Posterior cingulate gyrus (tissue), 11 donors: ENCODE measurements at places on chromosomes 5 and 9.

GRCh38 chr9:134897584-134898170 is 17.1 kb downstream of the FCN2 start:
- DNase-seq, result no peak

- no peak for DNase-seq
These were observed 185.8 kb downstream of the CDK5RAP2 start for GRCh38 chr9:120394058-120394669.

- peak; percentile 57 for DNase-seq
These were observed 31.1 kb upstream of the FGF1 start for GRCh38 chr5:142716963-142717362.

- DNase-seq, result peak; percentile 51
These were observed 18.8 kb upstream of the CPEB4 start for GRCh38 chr5:173869316-173869715.

DNA sequence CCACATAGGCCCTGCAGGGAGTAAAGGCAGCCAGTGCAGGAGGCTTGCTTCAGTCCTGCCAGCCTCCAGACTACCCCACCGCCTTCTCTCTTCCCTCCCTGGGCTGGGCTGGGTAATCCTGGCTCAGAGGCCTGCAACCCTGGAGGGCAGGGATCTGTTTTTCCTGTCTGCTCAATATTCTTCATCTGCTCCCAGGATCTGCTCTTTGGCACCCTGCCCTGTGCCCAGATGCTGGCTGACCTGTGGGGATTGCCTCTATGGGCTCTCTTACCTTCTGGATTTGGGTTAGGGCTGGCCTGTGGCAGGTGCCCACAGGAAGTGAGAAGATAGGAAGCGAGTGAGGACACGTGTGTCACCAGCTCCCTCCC is 7.3 kb upstream of the ANGPTL2 start:
- no peak for DNase-seq

DNA sequence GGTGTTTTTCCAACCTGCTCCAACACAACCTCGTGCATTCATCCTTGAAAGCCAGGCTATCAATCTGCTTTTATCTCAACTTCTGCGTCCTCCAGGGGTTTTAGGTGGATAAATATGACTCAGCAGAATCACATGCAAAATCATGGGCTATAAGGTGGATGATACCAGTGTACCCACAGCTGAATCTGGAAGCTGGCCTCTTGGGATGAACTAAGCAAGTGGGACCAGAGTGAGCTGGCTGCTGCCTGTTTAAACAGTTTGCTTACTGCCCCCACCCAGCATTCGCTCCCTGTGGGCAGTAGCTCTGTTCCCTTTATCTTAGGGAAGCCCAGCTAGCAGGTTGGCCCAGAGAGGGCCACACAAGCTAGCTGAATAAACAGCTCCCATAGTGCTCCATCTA is 194.0 kb downstream of the CRB2 start:
- DNase-seq, result no peak

GRCh38 chr9:14524873-14525515 is 168.2 kb downstream of the ZDHHC21 start:
- no peak for DNase-seq

DNA sequence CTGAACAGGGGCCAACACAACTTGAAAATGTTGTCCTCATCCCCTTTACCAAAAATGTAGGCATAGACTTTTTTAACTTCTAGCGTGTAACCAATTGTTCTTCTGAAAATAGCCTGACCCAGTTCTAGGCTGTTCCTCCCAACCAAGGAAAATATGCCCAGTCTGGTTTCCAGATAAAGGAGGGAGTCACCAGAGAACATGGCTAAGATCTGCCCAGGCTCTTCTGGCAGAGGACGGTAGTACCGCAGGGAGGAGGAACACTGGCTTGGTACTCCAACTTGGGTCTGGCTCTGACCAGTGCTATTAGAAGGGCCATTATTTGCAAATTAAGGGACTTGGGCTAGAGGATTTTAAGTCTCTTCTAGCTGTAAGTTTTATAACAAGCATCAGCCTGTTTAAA is 63.1 kb downstream of the GRAMD2B start:
- no peak for DNase-seq

GRCh38 chr5:43400082-43400481 is 12.1 kb downstream of the CCL28 start:
- DNase-seq, result no peak

- no peak for DNase-seq
These were observed 6.2 kb downstream of the PARP8 start for GRCh38 chr5:50672663-50673062.

GRCh38 chr5:154198611-154199230 is 8.2 kb downstream of the GALNT10 start:
- no peak for DNase-seq

GRCh38 chr5:82748688-82749460 is 328.3 kb downstream of the TMEM167A start:
- DNase-seq, result no peak
